ENCODE measurements at places on chromosomes 7 and 10.

DNA sequence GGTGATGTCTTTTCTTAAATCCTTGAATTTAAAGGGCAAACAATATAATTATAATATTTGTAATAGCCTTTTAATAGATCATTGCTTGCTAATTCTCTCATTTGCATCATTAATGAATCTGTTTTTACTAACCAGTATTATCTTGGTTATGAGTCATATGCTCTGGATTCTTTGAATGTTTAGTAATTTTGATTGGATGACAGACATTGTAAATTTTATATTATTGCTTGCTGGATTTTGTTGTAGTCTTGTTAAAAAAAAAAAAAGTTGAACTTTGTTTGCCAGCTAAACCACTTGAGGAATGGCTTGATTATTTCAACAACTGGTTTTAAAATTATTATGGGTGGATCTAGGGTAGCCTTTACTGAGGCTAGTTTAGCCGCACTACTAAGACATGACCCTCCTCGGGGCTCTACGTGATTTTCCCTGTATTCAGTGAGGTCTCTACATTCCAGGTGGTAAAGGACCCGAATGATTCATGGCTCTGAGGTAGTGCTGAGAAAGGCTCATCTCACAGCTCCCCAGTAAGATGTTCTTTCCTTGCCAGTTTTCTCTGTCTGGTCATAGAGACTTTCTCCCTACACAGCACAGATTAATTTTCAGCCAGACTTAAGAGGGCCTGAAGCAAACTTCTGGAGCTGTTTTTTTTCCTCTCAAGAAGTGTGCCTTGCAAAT lies 8.5 kb downstream of the C10orf90 start:
- no peak for DNase-seq

DNA sequence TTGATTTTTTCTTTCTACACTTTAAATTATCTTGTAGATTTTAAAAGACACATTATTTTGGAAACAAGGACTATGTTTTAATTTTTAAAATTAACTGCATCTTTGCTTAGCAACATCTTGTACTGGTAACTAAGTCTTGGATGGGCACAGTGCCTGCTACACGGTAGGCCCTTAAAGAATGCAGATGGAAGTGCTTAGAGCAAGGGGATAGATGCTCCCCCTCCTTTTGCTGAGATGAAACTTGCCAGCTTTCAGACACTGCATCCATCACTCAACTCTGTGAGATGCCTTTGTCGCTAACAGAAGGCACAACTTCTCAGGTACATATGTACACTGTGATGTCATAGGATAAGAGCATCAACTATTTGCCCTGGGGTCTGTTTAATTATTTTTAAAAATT lies 103.9 kb downstream of the LRRC18 start:
- no peak for DNase-seq

GRCh38 chr10:5555881-5556280 lies 31.1 kb downstream of the CALML3 start:
- DNase-seq, result no peak

DNA sequence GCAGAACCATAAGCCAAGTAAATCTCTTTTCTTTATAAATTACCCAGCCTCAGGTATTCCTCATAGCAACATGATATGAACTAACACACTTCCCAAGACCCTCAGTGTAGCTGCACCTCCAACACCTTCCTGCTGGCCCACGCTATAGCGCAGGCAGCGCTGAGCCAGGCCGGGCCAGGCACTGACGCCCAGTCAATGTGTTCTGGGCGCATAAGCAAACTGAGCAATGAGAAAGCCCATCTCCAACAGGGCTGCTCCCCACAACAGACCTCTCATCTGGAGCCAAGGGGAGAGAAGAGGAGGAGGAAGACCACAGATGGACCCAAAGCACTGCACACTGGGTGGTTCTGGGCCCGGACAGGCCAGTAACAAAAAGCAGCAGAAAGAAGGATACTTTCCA lies 40.8 kb downstream of the FAM53B start:
- no peak for DNase-seq

GRCh38 chr10:102422545-102423129 lies 2.0 kb downstream of the FBXL15 start:
- peak; percentile 81 for DNase-seq

- peak; percentile 29 for DNase-seq
These were observed 47.6 kb downstream of the ICA1 start for GRCh38 chr7:8214244-8214824.

- no peak for DNase-seq
These were observed 83.4 kb downstream of the PRKAG2 start for GRCh38 chr7:151793531-151793951.

DNA sequence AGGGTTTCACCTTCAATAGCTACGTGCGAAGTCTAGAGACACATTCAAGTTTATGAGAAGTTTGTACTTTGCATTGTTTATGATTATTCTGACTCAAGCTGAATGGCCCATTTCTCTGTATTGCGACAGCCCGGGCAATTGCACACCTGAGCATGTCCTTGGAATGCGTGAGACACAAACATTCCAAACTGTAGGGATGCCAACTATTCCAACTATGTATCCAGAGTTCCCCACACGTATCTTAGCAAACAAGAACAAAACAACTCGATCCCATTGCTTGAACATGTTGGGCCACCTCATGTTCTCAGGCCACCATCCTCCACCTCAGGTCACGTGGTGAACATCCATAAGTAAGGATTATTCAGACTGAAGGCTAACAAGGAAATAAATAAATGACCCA lies 51.4 kb upstream of the EGFR start:
- peak; percentile 56 for DNase-seq

DNA sequence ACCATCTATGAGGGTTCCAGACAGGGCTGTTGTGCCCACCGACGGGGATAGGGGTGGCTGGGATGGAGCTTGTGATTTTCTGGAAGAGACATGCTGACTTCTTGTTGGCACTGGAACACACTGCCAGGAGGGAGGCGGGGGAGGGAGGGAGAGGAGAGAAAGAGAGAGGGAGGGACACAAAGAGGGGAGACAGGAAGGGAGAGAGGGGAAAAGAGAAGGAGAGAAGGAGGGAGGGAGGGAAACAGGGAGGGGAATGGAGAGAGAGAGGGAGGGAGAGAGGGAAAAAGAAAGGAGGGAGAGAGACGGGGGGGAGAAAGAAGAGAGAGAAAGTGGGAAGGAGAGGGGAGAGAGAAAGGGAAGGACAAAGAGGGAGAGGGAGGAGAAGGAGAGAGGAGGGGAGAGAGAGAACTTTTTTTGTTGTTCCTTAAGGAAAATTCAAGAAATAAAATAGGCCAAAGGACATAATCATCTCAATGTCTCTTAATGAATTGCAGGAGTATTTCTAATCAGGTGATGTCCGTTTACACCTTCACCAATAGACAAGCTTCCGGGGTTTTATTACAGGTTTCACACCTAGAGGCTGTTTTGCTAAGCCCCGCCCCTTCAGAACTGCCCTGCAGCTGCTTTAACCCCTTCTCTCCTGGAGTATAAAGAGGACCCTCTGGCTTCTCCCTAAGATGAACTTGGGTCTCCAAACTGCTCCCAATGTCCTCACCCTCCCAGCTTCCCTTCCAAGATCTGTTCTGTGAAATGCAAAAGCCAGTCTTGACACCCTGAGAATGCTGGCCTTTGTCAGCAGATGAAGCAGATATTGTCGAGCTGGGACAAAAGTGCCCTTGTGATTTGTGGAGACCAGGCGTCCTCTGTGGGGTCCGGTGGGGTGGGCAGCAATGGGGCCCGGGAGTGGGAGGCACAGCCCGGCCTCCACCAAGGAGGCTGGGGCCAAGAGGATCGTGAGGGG lies 82.0 kb upstream of the GTF2IRD1 start:
- no peak for DNase-seq

DNA sequence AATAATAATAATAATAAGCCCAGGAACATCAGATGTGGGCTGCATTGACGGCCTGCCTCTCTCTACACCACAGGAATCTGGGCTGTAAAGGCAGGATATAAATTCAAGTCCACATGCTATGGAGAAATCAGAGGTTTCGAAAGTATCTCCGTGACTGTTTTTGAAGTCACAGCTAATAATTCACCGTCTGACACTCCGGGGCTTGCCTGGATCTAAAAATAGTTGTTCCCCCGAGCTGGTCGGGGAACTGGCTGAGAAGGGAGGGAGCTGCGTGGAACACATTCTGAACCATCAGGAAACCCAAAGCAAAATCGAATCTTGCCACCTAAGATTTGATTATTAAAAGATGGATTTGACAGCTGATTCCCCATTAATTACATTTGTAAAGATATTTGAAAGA lies 35.4 kb downstream of the KLF6 start:
- peak; percentile 24 for DNase-seq

GRCh38 chr7:156143683-156144082 lies 331.4 kb upstream of the SHH start:
- no peak for DNase-seq

- peak; percentile 77 for DNase-seq
These were observed 6.5 kb upstream of the NANOS1 start for GRCh38 chr10:119022846-119023552.

DNA sequence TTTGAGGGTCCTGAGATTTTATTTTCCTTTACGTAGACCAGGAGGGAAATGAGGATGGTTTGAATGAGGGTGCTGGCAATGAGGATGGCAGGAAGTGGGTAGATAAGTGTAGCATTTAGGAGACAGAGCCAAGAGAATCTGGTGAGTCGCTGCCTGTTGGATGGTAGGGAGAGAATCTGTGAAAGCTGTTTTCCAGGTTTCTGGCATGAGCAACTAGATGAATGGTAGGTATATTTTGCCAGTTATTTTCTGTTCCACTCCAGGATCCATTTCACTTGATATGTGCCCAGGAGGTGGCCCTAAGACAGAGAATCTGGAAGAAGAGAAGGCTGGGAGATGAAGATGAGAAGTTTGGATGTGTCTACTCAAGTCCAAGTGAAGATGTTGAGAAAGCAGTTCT lies 63.3 kb upstream of the VIPR2 start:
- DNase-seq, result no peak

GRCh38 chr7:40057292-40057691 lies 77.1 kb downstream of the MPLKIP start:
- DNase-seq, result peak; percentile 12

- no peak for DNase-seq
These were observed 67.9 kb downstream of the SPDYE5 start for GRCh38 chr7:75559976-75560365.

DNA sequence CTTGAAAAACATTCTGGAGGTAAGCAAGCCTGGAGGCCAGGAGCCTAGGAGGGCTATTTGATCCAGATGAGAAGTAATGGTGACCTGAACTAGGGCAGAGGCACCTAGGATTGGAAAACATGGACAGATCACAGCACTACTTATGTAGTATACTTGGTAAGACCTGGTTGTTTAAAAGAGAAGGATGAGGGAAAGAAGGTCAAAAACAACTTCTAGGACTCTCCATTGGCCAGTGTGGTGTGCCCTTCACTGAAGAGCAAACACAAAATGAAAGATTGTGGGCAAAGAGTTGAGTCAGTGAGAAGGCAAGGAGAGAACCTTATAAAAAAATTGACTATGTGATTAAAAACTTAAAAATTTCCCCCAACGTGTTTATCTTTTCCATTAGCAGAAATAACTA lies 14.3 kb downstream of the ANKRD1 start:
- no peak for DNase-seq

DNA sequence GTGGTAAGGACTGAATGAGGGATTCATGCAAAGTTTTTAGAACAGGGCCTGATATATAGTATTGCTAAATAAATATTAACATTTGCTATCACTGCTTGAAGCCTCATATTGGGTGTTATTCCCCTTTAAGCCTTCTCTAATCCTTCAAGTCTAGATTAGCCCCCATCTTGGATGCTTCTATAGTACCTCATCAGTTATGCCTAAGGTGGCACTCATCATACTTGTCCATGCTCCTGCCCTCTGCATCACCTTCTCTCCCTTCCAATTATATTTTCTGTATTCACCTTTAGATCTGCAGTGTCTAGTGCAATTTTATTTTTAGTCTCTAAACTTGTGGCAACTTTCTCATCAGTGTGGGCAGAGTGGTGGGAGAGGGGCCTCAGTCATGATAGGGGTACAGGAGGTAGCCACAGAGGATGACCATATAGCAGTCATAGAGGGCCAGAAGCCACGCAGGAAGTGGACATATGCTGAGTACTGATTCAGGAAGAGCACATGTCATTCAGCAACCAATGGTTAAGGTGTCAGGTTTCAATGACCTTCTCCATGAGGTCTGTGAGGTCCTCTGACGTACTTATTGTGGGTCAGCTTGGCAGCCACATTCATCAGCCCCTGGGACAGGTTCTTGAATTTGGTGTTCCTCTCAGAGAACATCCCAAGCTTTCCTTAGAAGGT lies 2.5 kb downstream of the ENTPD1 start:
- DNase-seq, result no peak

GRCh38 chr10:14926061-14926470 lies 27.8 kb downstream of the DCLRE1C start:
- no peak for DNase-seq

DNA sequence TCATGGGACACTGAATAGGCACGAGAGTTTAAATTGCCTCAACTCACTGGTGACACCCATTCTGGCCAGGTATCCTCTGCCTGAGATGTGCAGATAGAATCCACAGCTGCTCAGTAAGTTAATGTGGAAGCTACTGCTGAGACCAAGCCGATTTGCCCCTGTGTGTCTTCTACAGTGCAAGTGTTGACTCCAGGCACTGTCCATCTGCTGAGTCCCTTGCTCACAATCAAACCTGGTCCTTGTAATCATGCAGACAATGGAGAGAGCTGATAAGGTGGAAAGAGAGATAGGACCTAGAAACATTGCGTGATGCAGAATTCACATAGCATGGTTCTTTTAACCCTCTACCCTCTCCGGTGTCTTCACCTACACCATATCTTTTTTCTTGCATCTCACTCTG lies 101.4 kb downstream of the ITGB8 start:
- no peak for DNase-seq

DNA sequence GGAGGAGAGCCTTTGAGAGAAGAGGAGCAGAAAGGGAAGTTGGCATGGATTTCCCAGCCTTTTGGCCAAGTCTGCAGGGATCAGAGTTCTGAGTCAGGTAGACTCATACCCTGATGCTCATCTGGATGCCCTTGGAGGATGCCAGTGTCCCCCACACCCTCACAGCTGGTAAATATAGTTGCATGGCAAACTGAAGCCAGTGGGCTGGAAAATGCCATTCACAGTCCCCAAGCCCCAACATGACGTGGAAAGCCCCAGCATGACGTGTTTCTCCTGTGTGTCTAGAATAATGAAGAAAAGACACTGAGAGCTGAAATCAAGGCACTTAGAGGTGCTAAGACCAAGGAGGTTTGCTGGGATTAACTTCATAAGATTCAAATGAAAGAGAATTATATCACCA lies 24.8 kb upstream of the APBB1IP start:
- no peak for DNase-seq

- peak; percentile 91 for DNase-seq
These were observed 2.0 kb upstream of the NRAP start for GRCh38 chr10:113665806-113666354.
